ENCODE measurements at places on chromosomes 3 and 15.

DNA sequence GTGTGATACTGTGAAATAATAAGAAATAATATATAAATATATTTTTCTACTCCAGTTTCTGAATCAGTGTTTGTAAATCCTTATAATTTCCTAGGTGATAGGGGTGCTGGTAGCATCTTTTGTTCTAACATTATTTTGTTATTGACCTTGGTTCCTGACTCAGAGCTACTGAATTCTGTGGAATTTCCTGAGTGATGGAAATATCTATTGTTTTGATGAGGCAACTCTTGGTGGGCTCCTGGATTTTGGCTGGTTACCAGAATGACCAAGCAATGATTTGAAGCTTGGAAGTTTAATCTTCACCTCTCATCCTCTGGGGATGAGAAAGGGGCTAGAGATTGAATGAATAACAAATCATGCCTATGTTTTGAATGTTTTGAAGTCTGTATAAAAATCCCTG lies 377.3 kb downstream of the LPP start:
- ATAC-seq, result no peak

GRCh38 chr15:60379185-60379524 lies 18.6 kb downstream of the ANXA2 start:
- ATAC-seq, result no peak

- no peak for ATAC-seq
These were observed 33.9 kb downstream of the RLBP1 start for GRCh38 chr15:89187301-89187985.

DNA sequence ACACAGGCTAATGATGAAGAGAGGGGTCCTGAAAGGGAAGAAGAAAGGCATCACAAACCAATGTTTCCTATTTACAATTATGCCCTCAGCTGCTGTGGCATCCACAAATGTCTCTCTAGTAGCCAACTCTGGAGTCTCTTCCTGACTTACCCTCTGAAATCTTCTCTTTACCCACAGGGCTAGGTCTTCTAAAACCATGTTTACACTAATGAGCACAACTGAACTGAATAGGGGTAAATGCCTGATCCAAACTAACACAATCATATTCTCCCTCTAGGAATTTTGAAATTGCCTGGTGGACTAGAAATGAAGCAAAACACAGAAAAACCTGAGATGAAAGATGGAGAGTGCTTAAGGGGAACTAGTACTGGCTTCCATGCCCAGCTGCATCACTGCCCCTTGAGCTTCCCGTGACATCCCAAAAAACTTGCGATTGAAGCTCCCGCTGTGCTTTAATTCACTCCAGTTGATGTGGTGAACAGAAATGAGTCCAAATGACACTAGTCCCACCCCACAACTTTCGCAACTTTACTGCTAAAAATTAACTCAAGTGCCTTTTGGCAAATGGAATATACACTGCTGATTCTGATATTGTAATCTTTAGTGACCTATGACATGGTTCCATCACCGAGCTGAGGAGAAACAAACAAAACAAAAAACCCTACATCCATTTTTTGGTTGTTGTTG lies 32.8 kb downstream of the CFAP20DC start:
- ATAC-seq, result no peak

DNA sequence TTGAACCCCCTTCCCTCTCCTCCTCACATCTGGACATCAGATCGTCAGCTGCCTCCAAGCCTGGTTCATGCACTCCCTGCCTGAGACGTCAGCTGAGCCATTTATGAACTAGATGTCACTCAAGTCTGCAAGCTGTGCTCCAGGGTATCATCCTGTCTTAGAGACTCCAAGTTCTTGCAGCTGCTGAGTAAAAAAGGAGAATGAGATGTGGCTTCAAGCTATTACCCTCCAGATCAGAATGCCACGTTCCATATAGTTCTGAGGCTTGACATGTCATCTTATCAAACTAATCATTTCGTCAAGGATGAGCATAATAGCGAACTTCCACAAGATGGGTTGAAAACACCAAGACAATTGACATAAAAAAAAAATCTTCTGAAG lies 766.3 kb downstream of the TBL1XR1 start:
- ATAC-seq, result no peak

DNA sequence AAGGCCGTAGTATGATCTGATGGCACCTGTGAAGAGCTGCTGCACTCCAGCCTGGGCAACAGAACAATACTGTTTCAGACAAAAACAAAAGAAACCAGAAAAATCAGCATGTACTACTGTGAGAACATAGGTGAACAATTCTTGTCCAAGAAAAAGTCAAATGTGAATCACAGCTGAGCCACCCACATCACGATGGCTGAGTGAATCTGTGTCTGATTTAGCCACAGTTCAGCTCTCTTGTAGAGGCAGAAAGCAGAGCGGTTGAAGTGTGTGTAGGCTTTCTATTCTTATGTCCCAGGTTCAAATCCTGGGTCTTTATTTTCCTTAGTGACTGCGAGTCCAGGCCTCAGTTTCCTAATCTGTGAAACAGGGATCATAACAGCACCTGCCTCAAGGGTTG lies 4.4 kb upstream of the FURIN start:
- peak; percentile 82 for ATAC-seq

- ATAC-seq, result no peak
These were observed 158.7 kb upstream of the ROBO1 start for GRCh38 chr3:79926522-79926921.

DNA sequence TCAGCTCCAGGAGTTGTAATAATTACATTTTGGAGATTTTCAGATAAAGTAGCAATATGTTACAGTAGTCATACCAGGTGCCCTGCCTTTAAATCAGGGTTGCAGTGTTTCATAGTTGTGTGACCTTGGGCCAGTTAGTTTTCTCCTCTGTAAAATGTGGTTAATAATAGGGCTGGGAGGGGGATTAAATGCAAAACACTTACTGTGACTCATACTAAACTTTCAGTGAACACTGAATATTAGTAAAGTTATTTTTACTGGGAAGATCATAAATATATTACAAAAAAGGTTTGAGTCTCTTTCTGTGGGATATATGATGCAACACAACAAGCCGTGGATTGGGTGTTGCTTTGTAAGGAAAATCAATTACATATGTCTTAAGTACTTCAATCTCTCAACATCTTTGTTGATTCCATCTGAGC lies 1.1 kb upstream of the EBLN2 start:
- ATAC-seq, result no peak

DNA sequence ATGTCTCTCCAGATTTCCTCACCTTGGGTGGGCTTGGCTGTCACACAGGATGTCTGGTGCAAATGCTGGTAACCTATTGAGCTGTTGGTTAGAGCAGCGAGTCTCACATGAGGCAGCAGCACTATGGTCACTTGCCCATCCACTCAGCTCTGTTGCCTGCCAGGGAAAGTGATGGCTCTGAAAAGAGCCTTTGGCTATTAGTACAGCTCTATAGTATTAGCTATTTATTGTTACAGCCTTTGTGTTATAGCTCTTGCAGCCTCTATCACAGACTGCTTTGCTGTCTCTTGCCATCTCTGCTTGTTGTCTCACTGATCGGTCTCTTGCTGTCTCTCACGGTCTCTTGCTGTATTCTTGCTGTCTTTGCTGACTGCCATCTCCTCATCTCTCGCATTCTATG lies 114.3 kb downstream of the MFSD1 start:
- no peak for ATAC-seq

DNA sequence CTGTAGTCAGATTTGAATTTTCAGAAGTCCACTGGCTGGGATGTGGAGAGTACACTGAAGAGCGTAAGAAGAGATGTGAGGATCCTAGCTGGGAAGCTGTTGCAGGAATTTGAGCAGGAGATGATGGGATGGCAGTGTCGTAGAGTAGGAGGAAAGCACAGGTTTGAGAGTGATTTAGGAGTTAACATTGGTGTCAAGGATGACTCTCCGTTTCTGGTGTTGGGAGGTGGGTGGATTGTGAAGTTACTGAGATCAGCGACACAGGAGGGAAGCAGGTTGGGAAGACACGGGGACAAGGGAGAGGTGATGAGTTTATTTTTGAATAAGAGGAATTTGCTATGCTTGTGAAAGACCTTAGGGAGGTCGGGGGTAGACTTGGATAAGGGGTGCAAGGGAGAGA lies 434.2 kb upstream of the TPM1 start:
- ATAC-seq, result no peak

- ATAC-seq, result peak; percentile 76
These were observed 52.1 kb downstream of the TGFBR2 start for GRCh38 chr3:30658328-30659052.

- ATAC-seq, result no peak
These were observed 132.6 kb upstream of the CHRNA7 start for GRCh38 chr15:31897746-31898145.

DNA sequence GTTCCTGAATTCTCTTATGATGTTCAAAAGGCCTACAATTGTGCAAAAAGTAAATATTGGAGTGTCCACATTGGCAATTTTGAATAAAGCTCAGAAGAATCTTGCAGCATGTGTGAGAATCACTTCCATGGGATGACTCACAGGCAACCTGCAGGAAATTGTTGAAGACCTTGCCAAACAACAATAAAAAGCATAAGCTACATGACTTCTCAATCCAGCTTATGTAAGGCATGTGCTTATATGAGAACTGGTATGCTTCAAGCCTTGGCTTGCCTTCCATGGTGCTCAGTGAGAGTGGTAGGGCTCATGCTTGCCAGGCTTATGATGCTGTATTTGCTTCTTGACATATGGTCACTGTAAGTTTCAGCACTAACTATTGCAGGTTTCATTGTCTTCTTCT lies 18.4 kb upstream of the BCHE start:
- ATAC-seq, result no peak

DNA sequence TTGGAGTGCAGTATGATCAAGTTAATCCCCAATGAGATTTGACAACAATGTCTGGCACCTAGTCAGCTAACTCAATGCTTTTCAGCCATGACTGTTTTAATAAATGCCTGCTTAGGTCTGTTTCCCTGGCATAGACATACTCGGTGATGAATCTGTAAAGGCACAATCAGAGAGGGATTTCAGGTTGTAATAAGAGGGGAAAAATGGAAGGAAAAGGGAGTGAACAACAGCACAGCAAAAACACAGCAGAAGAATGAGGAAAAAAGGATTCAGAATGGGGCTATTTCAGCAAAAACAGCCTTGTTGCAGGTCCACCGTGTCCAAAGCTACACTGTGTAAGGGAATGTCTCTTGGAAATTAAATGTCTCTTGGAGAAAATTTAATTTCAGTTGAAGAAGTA lies 19.3 kb upstream of the CHD2 start:
- no peak for ATAC-seq

GRCh38 chr15:52559575-52559974 lies 9.3 kb downstream of the ARPP19 start:
- ATAC-seq, result peak; percentile 86

DNA sequence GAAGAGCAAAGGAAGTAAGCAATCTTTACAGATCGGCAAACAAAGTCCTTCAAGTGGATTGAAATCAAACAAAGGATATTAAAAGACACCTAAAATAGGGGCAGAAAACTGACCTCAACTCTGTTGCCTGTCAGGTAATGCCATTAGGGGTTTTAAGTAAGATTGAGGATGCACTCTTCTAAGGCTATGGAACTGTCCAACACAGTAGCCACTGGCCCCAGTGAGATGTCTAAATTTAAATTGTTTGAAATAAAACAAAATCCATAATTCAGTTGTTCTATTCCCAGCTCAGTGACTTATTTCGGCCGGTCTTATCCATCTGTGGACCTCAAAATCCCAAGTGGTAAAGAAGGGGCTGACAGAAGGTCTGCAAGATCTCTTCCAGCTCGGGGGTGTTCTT lies 49.5 kb upstream of the LMCD1 start:
- no peak for ATAC-seq

DNA sequence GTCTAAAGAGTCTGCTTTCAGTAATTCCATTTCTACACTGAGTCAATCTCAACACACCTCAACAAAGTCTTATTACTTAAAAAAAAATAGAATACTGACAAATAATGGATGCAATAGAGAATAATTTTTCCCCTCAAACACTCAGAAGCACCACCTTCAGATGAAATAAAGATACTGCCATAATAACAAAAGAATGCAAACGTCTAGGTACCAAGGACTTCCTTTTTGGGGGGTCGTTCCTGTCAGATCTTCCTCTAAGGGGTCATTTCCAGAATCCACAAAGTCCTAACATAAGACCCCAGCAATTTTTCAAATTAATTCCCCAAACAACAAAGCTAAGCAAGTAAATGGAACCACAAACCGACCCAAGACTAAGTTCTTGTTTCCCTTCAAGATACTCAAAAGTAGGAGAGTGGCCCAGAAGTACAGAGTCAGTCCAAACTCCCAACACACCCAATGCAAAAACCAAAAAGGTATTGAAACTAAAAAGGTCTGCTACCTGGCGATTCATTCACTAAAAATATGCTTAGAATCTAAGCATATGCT lies 1.3 kb downstream of the RYK start:
- no peak for ATAC-seq

- no peak for ATAC-seq
These were observed 171.5 kb downstream of the LRTM1 start for GRCh38 chr3:54756330-54756731.

- ATAC-seq, result no peak
These were observed 34.9 kb downstream of the ABHD2 start for GRCh38 chr15:89123181-89123525.

GRCh38 chr15:97156739-97157265 lies 803.7 kb upstream of the ARRDC4 start:
- no peak for ATAC-seq

GRCh38 chr3:61547625-61548024 lies 13.7 kb upstream of the PTPRG start:
- ATAC-seq, result no peak

- ATAC-seq, result no peak
These were observed 163.9 kb downstream of the THSD4 start for GRCh38 chr15:71278989-71279756.

GRCh38 chr3:157532529-157533297 lies 29.5 kb upstream of the VEPH1 start:
- peak; percentile 43 for ATAC-seq

GRCh38 chr15:62464705-62465104 lies 299.6 kb upstream of the C2CD4B start:
- ATAC-seq, result no peak

GRCh38 chr3:81095956-81096355 lies 665.5 kb downstream of the GBE1 start:
- ATAC-seq, result no peak

- no peak for ATAC-seq
These were observed 76.6 kb downstream of the SRGAP3 start for GRCh38 chr3:9172851-9173321.

DNA sequence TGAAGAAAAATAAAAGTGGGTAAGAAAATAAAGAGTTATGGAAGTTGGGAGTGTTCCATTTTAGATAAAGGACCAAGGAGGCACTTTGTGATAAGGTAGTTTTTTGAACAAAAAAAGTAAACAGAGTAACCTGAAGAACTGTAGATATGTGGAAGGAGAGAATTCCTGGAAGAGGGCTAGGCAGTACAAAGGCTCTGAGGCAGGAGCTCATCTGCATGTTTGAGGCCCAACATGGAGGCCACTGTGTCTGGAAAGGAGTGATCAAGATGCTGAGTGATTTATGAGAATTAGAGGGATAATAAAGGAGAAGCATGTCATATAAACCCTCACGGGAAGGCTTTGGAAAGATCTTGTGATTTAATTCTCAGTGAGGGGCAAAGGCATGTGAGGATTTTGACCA lies 126.5 kb downstream of the DTWD1 start:
- no peak for ATAC-seq
